ENCODE measurements at places on chromosomes 4 and X. TPM values are rescaled to one million over a fixed set of nuclear protein-coding genes. Genes with fewer than 3 reads are reported as not detected.

The NHS gene
- total RNA-seq, result 0.58 TPM

The GYPA gene
- not detected for total RNA-seq

The FGD1 gene
- 12.9 TPM for total RNA-seq

The MAGED4 gene
- total RNA-seq, result 19.0 TPM

The STK32B gene
- not detected for total RNA-seq

The KCND1 gene
- 1.4 TPM for total RNA-seq
